ENCODE measurements at places on chromosomes 5 and 9.

GRCh38 chr9:2925016-2925415, 81.1 kb upstream of the PUM3 start:
- DNase-seq, result no peak

GRCh38 chr9:130483371-130483971, 38.7 kb downstream of the ASS1 start:
- DNase-seq, result no peak

DNA sequence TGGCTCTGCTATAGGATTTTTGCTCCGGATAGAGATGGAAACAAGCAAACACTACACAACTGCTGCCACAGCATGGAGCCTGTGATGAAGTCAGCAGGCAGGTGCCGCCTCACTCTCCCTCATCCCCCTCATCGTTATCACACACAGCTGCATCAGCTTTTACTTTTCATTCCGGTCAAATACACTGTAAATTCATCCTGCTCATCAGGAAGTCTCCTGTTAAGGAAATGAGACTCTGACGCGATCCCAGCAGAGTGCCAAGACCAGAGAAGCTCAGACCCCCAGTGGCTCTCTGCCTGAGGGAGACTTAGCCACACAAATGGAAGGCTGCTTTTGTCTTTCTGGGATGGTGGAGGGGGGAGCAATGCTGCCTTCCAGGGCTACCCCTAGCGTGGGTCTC, 270.2 kb downstream of the ELAVL2 start:
- DNase-seq, result no peak

GRCh38 chr5:17113174-17113958, 104.1 kb upstream of the BASP1 start:
- no peak for DNase-seq

- no peak for DNase-seq
Observed at GRCh38 chr9:1100945-1101344, 50.8 kb downstream of the DMRT2 start.

- DNase-seq, result no peak
Observed at GRCh38 chr5:148633067-148633377, 21.3 kb downstream of the HTR4 start.

DNA sequence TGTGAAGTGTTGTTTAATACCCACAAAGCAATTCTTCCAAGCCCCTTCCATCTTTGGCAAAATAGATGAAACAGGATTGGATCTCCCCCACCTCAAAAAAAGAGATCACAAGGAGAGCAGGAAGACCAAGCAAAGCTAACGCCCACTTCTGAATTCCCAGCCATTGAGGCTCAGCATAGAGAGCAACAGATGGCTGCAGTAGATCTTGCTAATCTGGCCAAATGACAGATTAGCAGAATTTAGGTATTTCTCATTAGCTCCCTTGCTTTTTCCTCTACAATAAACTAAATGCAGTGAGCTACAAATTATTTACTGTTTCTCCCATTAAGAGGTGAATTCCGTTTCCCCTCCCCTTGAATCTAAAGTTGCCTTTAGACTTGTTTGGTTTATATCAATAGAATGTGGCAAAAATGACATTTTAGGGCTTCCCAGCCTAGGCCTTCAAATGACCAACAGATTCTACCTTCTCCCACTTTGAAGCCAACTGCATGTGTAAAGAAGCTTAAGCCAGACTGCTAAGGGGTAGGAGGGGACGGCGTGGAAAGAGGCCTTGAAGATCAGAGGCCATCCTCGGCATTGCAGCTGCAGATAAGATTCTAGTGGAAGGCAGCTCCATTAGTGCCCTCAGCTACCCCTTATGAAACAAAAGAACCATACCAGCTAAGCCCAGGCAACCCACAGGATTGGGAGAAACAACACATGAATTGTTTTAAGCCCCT, 56.8 kb upstream of the CPEB4 start:
- no peak for DNase-seq

DNA sequence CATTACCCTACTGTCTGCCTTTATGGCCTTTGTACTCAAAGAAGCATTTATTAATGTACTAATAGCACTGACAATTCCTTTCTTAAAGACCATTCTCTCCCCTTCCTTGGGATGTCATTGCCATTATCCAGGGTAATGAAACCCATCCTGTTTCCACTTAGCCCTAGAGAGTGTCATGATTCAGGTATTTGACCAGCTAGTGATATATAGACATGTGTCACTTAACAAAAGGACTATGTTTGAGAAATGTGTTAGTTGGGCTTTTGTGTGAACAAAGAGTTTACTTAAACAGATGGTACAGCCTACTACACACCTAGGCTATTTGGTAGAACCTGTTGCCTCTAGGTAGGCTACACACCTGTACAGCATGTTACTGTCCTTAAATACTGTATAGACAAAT, 2.0 kb downstream of the ATP6V0E1 start:
- no peak for DNase-seq

DNA sequence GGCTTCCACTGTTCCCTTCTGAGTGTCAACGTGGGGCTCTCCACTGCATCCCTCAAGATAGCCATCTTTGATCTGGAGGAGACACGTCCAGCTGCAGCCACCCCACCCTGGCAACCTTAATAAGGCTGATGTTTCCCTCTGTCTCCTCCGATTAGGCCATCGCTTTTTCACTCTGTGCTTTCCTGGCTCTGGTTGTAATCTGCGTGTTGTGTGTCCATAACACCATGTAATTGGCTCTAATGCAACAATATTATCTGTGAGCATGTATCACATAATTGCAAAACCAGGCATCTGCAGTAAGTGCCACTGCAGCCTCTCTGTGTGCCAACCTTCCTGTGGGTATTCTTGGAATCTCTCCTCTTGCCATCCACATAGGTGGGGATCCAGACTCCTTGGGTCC, 249.9 kb upstream of the PANK3 start:
- no peak for DNase-seq

- no peak for DNase-seq
Observed at GRCh38 chr9:69593301-69593700, 78.9 kb downstream of the APBA1 start.

DNA sequence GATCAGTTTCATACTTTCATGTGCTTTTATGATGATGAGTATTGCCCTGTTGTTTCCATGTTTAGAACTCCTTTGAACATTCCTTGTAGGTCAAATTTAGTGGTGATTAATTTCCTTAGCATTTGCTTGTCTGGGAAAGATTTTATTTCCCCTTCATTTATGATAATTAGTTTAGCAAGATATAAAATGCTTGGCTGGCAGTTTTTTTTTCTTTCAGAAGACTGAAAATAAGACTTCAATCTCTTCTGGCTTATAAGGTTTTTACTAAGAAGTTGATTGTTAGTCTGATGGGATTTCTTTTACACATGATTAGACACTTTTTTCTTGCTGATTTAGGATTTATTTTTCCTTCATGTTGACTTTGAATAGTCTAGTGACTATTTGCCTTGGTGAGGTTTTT, 238.9 kb upstream of the ADCY2 start:
- DNase-seq, result no peak

DNA sequence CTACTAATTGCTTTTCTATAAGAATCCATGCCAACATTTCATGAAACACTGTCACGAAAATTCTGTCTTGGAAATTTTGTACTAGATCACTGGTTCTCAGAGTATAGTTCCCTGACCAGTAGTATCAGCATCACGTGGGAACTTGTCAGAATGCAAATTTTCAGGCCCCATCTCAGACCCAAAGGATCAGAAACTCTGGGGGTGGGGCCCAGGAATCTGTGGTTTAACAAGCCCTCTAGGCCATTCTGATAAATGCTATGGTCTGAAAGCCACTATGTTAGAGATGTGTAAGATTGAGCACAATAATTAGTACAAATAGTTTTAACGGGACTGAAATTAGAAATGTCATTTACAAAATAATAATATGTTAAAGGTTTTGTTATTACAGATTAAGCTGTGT, 615.7 kb upstream of the ARRDC3 start:
- DNase-seq, result no peak

DNA sequence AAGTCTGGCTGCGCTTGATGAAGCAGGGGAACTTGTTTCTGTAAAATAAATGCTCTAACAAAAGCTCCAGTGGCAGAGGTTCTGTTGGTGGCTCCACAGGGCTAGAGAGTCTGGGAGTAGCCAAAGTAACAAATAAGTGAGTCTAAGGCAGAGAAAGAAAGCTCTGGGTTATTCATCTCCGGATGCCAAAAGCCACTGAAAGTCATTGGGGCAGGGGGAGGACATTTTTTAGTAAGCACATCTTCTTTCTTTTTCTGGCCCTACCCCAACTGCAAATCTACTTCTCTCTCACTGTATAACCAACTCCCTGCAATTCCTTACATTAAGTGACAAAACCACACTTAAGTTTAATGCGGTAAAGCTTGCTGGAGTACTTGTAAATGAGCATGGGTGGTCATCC, 141.6 kb downstream of the INSYN2B start:
- DNase-seq, result no peak

- no peak for DNase-seq
Observed at GRCh38 chr9:125376261-125377226, 114.9 kb downstream of the GAPVD1 start.
